Epithelial cell of proximal tubule (primary cell): ENCODE measurements at places on chromosomes 6 and 20. TPM values are rescaled to one million over a fixed set of nuclear protein-coding genes. Genes with fewer than 3 reads are reported as not detected.

SLC22A7 gene
- not detected in 2 replicates for total RNA-seq

DNA sequence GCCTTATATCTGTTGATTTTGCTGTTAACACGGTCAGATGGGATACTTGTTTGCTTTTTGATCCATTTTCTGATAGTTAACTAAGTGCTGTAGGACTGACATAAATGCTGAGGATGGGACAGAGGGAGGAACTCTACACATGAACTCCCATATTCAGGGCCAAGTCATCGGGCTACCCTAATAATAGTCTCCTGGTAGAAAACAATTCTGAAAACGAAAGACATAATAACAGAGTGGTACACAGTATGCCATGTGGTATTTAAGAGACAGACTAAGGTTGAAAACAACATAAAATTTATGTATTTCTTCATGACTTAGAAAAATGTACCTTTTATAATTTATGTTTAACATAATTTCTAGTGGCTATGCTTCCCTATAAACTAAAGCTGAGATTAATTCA is 12.0 kb downstream of the ID4 start:
- no peak for DNase-seq

GRCh38 chr6:142854589-142855488 is 90.1 kb downstream of the HIVEP2 start:
- no peak for DNase-seq

DNA sequence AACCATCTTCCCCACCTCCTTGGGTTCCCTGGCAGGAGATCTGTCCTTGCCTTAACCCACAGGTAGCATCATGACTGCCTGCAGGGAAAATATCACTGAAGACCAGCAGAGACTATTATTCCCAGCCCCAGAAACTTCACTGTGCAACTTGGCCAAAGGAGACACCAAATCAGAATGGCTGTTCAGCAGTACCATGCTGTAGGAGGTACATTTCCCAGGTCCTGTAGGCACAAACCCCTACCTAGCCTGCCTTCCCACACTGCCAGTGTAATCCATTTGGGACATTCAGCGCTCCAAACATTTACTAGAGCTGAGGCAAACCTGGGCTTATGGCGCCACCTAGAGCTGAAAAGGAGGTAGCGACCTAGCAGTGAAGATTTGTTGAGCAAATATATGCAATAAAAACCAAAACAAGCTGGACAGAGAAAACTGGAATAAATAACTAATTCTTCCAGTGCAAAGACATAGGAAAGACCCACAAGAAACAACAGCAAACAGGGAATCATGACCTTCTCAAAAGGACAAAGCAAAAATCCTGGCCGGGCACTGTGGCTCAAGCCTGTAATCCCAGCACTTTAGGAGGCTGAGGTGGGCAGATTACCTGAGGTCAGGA is 60.3 kb downstream of the VTA1 start:
- DNase-seq = no peak

LGSN gene
- total RNA-seq = not detected in 2 replicates

PHF3 gene
- total RNA-seq = 20.2 and 27.9 TPM in 2 replicates

DNA sequence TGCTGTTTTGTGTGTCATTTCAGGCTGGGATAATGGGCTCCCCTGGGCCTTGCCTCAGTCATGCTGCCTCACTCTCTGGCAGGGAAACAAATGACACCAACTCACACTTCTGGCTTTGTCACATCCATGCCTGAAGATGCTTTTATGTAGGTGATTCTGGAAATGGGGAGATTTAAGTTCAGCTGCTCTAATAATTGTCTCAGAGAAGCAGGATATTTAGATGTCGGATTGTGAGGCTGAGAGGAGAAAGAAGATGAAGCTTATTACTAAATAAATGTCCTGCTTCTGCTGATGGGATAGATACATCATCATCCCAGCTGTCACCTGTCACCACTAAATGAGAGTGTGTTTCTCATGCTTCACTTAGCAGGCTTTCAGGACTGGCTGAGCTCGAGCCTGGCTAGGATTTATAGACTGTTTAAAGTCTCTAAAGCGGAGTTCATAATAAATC is 480.2 kb upstream of the SPTLC3 start:
- no peak for DNase-seq

GRCh38 chr6:161985876-161986423 is 712.1 kb upstream of the AGPAT4 start:
- peak; percentile 29 for DNase-seq

IP6K3 gene
- total RNA-seq = 0.40 and 0.65 TPM in 2 replicates

BAG2 gene
- total RNA-seq = 8.2 and 20.4 TPM in 2 replicates

DNA sequence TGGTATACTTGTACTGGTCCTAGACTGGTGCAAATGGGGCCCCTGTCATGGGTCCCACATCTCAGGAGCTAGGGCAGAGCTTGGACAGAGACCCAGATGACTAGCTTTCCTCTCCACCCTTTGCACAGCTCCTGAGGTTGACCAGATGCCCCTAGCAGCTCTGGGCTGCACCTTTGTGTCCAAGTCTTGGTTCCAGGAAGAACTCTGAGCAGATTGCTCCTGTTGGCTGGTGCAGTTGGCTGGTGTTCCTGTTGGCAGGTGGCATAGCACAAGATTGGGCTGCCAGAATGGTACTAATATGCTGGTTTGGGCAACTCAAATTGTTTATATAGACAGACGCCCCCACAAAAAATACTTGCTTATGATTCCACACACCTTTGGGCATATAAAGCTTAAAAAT is 89.4 kb upstream of the EZR start:
- no peak for DNase-seq

GRCh38 chr6:98047164-98047563 is 764.1 kb upstream of the MMS22L start:
- no peak for DNase-seq

GRCh38 chr6:90256698-90257485 is 39.8 kb downstream of the BACH2 start:
- DNase-seq = no peak

- DNase-seq = no peak
These were observed 348.8 kb upstream of the SPTLC3 start for GRCh38 chr20:12659942-12660341.

GRCh38 chr20:57503035-57503658 is 21.8 kb downstream of the CTCFL start:
- DNase-seq = no peak

GRCh38 chr6:44339301-44339700 is 3.1 kb upstream of the SPATS1 start:
- no peak for DNase-seq

GRCh38 chr6:34806738-34807453 is 15.0 kb downstream of the BLTP3A start:
- DNase-seq = no peak

DNA sequence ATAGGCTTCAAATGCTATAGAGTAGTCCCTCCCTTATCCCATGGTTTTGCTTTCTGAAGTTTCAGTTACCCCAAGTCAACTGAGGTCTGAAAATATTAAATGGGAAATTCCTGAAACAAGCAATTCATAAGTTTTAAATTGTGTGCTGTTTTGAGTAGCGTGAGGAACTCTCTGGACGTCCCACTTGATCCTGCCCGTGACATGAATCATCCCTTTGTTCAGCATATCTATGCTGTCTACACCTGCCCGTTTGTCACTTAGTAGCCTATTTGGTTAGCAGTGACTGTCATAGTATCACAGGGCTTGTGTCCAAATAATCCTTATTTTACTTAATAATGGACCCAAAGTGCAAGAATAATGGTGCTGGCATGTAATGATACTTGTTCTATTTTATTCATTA is 5.0 kb downstream of the PCMT1 start:
- no peak for DNase-seq

DNA sequence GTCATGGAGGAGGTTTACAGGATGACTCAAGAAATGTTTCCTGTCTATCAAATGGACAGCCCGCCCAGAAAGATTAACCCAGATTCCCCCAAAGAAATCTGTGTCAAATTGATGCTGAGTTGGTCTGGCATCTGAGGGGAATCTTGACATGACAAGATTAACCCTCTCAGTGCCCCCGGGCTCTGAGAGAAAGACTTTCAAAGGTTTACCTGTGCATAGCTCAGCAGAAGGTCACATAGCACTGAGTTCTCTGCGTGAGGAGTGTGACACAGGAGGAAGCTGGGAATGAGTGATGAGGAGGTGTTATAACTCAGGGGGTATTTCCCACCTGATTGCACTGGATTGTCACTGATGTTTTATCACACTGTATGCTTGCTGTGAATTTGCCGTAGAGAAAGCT is 601.2 kb downstream of the DHX35 start:
- DNase-seq = no peak

GRCh38 chr20:56582542-56582941 is 46.6 kb upstream of the TFAP2C start:
- no peak for DNase-seq

DNA sequence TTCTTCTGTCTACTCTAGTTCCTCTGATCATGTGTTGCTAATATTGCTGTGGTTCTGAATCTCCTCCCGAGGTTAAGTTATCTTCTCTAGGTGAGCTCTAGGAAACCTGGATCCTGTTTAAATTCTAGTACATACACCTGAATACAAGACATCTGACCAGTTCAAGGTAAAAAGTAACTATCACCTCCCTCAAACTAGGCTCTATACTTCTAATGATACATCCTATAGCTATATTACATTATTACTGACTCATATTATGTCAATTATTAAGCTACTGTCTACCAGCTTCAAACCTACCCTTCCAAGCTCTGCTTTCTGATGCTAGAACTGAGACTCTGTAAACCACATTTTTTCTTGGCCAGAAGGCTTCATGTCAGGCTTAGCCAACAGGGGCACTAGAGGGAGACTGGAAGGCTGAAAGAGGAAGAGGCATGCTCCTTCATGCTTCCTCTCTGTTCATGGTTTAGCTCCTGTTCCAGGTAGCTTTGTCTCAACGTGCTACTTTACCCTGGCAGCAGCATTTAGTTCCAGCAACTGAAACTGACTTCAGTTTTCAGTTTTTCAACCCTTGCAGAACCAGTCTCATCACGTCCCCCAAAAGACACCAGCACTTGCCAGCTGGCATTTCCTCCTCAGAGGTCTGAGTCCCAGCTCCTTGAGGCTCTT is 148.4 kb upstream of the TOP1 start:
- no peak for DNase-seq

GRCh38 chr6:36386495-36387439 is 702 bp downstream of the ETV7 start:
- peak; percentile 31 for DNase-seq

DNA sequence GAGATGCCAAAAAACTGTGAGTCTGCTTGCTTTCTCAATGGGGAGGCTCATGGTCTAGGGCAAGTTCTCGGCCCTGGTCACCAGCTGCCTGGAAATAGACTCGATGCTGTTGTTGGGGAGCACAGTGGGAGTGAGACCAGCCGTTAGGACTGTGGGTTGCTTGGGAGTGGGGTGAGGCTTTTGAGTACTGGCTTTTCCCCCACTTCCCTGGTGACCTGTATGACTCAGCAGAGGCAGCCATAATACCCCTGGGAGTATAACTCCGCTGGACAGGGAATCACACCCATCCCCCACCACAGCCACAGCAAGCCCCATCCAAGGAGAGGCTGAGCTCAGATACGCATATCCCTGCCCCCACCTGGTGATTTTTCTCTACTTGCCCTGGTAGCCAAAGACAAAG is 48.9 kb upstream of the OGFRL1 start:
- DNase-seq = no peak

VGLL2 gene
- total RNA-seq = not detected in 2 replicates

GRCh38 chr6:124076336-124077048 is 272.8 kb downstream of the NKAIN2 start:
- no peak for DNase-seq
